ENCODE measurements at places on chromosomes 16 and 17. TPM values are rescaled to one million over a fixed set of nuclear protein-coding genes. Genes with fewer than 3 reads are reported as not detected.

TLCD1 gene
- total RNA-seq: 3.4 TPM

PRRT2 gene
- 1.5 TPM for total RNA-seq

NPIPA8 gene
- 0.93 TPM for total RNA-seq

DNA sequence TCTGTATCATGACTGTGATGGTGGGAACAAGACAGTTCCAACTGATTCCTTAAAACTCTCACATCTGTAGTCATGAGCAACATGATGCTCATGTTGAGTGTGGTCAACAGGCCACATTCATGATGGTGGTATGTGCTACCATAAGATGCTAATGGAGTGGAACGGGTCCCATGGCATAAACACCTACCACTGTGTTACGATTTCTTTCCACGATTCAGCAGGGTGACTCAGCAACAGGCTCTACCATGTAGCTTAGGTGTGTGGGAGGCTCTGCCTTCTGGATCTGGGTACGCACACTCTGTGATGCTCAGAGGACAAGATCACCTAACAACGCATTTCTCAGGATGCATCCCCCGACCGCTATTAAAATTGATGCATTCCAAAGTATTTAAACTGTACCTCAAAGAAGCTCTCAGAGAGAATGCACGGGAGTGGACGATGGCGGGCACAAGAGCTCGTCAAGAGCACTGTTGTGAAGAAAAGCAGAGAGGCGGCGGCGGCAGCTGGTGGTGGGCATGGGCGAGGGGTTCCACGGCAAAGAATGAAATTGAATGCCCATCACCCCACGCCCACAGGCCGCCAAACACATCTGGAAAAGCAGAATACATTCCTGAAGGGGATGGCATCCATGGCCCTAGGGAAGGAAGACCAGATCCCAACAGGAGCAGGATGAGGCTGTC, 133.3 kb downstream of the ZNF778 start:
- DNase-seq: no peak

DNA sequence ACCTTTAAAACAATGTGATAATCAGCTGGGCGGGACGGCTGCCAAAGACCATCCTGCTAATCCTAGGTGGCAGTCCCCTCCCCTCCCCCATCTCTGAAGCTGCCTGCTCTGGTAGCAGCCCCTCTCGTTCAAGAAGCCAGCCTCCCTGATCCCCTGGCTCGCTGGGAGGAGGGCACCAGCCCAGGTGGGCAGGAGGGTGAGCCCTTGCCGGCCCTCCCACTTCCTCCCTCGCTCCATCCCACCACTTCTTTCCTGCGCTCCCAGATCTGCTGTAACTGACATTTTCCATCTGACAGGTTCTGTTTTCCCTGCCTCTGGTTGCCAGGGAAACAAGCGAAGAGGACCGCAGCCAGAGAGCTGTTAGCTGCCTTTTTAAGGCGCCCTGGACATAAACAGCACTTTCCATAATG, 155.7 kb upstream of the TNRC6C start:
- no peak for DNase-seq

KLHL10 gene
- total RNA-seq: 0.74 TPM

CNTD1 gene
- total RNA-seq: not detected

- no peak for DNase-seq
Measured at GRCh38 chr17:61331886-61332285, 67.8 kb upstream of the TBX2 start.

DNA sequence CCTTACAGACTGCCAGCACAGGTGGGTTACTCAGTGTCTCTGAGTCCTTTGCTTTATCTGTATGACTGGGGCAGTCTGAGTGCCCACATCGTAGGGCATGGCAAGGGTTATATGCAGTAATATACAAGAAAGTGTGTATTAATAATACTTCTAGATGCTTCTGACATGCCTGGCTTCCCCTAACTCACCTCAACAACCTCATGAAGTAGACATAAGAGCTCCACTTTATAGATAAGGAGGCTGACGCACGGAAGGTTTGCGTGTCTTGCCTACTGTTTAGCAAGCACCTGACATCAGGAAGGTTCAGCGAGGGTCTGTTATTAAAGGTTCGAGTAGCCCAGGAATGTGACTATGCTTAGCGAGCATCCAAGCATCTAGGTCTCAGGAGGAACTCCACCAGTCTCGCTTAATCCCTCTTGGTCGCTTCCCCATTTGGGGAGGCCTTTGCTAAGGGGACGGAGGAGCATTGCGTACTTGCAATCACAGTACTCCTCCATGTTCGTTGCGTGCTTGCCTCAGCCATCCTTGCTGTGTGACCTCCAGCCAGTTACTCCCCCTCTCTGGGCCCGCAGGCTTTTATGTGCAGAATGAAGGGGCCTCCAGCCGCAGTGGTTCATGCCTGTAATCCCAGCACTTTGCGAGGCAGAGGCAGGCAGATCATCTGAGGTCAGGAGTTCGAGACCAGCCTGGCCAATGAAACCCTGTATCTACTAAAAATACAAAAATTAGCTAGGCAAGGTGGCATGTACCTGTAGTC, 1.6 kb downstream of the KCNG4 start:
- DNase-seq: no peak

DNA sequence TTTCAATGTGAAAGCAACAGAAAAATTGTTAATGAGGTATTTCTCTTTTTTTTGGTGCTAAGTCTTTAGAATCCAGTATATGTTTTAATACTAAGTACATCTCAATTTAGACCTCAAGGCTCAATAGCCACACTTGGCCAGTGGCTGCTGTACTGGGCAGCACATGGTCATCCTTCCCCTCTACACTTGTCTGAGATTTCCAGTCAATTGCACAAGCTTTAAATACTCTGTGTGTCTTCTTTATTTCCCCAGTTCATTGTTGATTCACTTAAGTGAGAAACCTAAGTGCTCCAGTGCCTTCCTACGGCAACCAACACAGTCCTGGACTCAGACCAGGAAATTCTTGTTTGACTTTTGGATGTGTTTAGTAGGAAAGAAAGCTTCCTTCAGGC, 62.2 kb downstream of the TNRC6C start:
- no peak for DNase-seq

GRCh38 chr17:51430591-51430990, 170.2 kb downstream of the UTP18 start:
- no peak for DNase-seq

DNA sequence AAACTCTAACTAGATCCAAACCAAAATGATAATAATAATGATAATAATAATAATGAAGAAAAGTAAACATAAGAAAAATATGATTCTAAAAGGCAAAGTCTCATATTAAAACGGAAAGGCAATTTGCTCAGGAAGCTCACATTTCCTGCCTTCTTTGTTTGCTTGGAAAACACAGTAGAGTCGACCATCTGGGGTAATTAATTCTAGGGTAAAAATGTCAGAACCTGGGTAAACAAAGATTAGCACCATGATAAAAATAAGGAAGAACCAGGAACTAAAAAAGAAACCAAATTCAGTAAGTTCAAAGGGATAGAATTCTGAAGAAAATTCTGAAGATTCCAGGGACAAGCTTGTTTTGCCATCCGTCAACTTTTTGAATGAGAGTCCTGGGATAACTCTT, 16.2 kb downstream of the KRABD2 start:
- DNase-seq: no peak

DNA sequence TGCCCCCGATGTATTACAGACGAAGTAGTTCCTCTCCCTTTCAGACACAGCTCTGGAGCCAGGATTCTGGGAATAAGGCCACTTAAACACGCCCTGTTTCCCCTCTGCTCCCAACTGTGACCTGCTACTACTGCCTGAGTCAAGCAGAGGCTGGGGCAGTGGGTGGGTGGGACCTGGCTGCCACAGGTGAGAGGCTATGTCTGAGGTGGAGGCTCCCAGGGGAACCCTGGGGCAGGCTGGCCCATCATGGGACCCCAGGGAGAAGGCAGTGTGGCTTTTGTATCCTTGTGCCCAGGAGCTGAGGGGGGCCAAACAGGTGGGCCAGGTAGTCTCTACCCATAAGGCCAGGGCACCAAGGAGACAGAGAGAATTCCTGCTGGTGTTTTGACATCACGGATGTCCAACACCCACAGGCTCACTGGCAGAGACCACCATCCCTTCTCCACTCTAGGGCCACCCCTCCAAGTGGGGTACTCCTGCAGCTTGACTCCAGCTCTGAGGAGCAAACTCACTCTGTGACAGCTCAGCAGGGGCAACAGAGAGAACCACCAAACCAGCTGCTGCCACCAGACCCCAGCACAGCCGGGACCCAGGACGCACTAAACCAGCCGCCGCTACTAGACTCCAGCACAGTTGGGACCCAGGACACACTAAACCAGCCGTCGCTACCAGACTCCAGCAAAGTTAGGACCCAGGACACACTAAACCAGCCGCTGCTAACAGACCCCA, 105.3 kb upstream of the SMURF2 start:
- DNase-seq: peak; percentile 76

GRCh38 chr17:43907425-43907981, at the start of gene MPP2:
TSS of gene MPP2 (minus strand) at chr17:43907536. CDS start at chr17:43904460, 3,076 bp downstream.
- DNase-seq: no peak

- DNase-seq: no peak
Measured at GRCh38 chr16:46606231-46606630, 14.9 kb downstream of the SHCBP1 start.

- DNase-seq: peak; percentile 87
Measured at GRCh38 chr16:69930117-69930776, 20.9 kb upstream of the CLEC18A start.

HERPUD1 gene
- 186 TPM for total RNA-seq

KRT34 gene
- not detected for total RNA-seq

SLC5A10 gene
- total RNA-seq: not detected

GNGT2 gene
- 1.5 TPM for total RNA-seq

DNA sequence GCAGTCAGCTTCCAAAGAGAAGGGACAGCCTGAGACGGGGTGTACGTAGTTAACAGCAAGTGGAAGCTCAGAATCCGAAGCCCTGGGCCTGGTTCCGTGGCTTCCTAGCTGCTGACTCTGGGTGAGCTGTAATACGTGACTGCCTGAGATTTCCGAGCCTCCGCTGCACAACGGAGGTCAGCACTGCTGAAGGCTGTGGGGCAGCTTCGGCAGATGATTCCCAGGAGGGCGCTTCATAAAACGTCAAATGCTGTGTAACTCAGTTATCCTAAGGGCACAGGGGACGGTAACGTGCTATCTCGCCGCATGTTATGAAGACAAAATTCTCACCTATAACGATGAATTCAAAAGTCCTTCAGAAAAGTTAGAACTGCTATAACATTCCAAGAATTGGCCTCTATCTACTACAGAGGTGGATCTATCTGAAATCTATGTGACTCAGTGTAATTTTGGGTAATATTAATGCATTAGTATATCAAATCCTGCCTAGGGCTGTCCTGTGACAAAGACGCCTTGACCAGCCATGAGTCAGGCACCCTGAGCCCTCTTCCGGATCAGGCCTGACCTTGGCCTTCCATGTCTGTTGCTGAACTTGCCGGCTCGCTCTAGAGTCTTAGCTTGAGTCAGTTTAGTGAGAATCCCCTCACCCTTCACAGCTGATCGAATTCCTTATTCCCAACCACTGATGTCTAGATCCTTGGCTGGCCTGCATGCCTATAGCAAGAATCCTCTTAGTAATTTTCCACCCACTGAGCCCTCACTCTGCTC, 43.5 kb downstream of the MARF1 start:
- DNase-seq: peak; percentile 79

- DNase-seq: no peak
Measured at GRCh38 chr16:29806641-29807425, 504 bp downstream of the MAZ start.

GSG1L gene
- not detected for total RNA-seq

EME1 gene
- total RNA-seq: not detected

MIS12 gene
- total RNA-seq: 12.9 TPM

GRCh38 chr17:30200106-30200505, 35.4 kb downstream of the SLC6A4 start:
- no peak for DNase-seq

DNA sequence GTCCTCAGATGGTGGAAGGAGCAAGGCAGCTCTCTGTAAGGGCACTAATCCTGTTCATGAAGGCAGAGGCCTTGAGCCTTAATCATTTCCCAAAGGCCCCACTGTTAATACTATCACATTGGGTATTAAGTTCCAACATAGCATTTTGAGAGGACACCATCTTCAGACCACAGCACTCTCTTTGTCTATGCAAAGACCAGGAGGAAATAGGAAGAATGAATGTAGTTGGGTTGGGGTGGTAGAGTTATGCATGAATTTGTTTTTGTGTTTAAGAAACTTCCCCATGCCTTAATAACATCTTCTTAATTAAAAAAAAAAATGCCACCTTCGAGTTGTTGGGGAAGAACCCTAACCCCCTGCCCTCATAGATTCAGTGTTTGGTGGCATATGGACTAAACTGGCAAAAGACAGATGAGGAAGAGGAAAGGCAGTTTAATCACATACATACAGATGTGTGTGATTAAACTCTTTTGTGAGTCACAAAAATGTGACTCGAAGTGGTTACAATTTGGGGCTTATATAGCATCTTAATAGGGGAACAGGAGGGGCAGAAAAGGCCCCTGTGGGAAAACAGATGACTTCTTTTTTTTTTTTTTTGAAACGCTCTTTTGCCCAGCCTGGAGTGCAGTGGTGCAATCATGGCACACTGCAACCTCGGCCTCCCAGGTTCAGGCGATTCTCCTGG, 35.0 kb upstream of the SLC5A10 start:
- DNase-seq: no peak

DNA sequence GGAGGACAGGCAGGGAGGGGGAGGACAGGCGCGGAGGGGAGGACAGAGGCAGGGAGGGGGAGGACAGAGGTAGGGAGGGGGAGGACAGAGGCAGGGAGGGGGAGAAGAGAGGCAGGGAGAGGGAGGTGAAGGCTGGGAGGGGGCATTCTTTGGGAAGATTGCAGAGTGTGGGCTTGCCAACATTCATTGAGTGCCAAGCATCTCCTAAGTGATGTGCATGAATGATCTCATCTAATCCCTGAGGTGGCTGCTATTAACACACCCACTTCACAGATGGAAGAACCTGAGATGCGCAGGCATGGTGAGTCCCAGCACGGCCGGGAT, 58.3 kb downstream of the NT5M start:
- peak; percentile 49 for DNase-seq

UMOD gene
- not detected for total RNA-seq

NPIPB8 gene
- total RNA-seq: 1.9 TPM

UBE2I gene
- 91.9 TPM for total RNA-seq

- DNase-seq: peak; percentile 62
Measured at GRCh38 chr17:50835301-50836234, at the start of gene WFIKKN2. TSS of gene WFIKKN2 (plus strand) at chr17:50835586. CDS start at chr17:50835938, 352 bp downstream.

- DNase-seq: no peak
Measured at GRCh38 chr16:12314653-12315185, 338.2 kb downstream of the SNX29 start.

GRCh38 chr17:35982409-35983191, 1.3 kb upstream of the CCL16 start:
- DNase-seq: peak; percentile 60

DNA sequence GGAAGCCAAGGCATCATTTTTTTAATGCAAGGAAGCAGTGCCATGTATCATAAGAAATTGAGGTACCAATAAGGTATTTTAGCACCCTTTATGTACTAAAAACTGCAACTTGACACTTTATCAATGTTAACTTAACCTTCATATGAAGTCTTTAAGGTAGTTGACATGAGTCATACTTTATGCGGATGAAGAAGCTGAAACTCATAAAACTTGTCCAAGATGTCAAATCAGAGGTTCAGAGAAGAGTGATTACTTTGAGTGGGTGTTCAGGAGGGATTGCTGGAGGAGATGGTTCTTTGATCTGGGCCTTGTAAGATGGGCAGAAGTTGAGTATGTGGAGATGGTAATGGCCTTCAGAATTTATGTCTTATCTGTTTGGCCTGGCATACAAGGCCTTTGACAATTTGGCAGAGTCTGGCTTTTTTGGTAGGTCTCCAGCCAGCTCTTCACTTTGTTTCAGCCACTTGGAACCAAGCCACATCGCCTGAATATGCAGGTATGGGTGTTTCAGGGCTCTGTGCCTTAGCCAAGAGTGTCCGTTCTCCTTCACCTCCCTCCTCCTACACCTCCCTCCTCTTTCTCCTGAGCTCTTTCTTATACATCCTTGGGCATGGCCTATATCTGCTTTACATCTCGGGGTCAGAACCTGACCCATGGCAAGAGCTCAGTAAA, 23.7 kb downstream of the YPEL2 start:
- DNase-seq: no peak

CSH2 gene
- not detected for total RNA-seq

LASP1 gene
- total RNA-seq: 172 TPM

Measured in mesenteric fat pad (tissue), 1 donor.